Activated CD4-positive, alpha-beta T cell treated with anti-CD3 and anti-CD28 coated beads, Interleukin-2, Interleukin-6, amounts not matched to agents 100 ng/mL and 50 ng/mL, durations not matched to agents 16 hours and 8 hours (primary cell): ENCODE measurements at places on chromosomes 3 and 15.

DNA sequence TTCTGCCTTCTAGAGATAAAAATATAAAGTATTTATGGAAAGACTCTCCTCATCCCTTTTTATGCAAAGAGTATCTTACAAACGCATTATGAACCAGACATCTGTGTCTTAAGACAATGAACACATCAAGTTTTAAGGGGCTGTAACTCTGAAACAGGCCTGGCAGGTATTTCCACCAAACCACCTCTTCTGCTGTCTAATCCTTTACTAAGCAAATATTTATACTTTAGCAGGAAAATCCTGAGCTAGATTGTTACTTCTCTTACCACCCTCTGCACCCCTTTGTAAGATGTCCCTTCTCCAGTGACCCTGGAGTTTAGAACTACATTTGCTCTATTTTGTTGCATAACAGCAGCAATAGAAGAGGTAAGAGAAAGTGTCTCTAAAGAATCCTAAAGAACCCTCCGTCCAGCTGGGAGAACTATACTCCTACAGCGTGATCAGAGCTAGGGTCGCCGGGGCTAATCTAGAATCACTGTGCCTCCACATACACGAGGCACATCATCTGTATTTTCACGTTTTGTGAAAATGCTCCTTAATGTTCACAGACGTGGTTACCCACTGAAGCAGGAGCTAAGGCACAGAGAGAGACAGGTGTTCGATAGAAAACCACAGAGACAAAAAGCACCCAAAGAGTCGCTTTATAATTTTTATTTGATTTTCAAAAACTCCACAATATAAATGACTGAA, 129.6 kb downstream of the FOXP1 start:
- DNase-seq: no peak

GRCh38 chr3:13533885-13534301, 15.0 kb upstream of the FBLN2 start:
- no peak for DNase-seq

DNA sequence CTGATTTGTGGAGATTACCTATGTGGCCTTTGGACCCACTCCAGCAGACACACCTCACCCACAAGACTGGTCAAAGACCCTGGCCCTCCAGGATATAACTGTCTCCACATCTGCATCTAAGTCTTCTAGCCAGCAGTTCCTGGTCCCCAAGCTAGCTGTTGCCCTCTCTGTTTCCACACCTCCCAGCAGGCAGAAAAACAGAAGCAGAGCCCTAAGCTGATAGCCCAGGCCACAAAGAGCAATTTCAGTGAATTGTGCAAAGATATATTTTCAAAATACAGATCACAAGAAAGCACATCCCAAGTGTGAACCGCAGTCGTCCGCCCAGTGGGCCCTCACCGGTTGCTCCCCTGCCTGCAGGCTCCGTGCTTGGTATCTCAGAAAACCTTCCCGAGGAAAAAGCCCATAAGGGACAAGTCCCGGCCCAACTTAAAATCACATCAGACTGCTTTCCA, 2.6 kb downstream of the TNIK start:
- DNase-seq: peak; percentile 23

DNA sequence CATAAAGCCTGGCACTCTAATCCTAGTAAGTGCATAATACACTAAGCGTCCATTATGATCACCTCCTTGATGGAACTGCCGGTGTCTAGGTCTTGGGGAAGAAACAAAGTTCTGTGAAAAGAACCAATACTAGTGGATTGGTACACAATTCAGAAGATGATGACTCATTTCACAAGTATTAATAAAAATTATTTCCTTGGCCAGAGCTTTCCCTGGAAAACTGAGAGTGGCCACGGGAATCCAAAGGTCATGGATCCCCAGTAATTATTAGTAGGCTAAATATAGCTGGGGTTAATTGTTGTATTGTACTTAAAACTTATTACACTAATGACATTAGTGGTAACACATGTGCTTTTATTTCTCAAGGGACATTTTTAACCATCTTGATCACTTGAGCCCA, 808.0 kb upstream of the NR2F2 start:
- no peak for DNase-seq

DNA sequence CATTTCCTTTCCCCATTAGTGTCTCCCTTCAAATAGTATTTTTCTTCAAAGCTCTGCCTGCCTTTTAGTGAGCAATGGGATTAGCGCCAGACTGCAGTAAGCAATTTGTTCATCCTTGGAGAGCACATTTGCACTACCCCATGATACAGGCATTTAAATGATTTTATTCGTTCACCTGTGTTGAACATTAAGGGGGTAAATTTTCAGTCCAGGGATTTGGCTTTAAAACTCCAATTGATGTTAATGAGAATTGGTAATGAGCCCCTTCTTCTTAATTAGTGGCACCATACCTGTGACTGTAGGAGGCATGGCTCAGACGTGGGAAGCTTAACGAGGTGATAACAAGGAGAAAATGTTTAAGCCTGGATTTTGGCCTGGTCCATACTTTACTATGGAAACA, 161.4 kb upstream of the NANOGP8 start:
- no peak for DNase-seq
